Stimulated activated CD4-positive, alpha-beta T cell treated with anti-CD3 and anti-CD28 coated beads, TNF-alpha, amount 100 ng/mL, for 24 hours (primary cell): ENCODE measurements at places on chromosomes 5 and 9.
A peak's percentile ranks its signal among the peaks of the same experiment; 100 is the strongest.

DNA sequence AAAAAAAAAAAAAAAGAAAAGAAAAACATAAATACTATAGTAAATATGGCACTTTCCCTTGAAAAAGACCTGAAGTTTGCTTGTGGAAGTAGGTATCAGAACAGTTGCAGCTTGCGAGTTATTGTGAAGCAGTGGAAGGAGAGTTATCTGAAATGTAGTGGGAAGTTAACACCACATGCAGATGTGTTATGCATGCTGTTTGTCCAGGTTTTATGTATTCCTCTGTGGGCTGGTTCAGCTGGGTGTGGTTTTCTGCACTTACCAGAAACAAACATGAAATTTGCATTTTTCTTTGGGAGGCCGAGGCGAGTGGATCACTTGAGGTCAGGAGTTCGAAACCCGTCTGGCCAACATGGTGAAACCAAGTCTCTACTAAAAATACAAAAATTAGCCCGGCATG is 42.1 kb upstream of the CTNNA1 start:
- DNase-seq = no peak

DNA sequence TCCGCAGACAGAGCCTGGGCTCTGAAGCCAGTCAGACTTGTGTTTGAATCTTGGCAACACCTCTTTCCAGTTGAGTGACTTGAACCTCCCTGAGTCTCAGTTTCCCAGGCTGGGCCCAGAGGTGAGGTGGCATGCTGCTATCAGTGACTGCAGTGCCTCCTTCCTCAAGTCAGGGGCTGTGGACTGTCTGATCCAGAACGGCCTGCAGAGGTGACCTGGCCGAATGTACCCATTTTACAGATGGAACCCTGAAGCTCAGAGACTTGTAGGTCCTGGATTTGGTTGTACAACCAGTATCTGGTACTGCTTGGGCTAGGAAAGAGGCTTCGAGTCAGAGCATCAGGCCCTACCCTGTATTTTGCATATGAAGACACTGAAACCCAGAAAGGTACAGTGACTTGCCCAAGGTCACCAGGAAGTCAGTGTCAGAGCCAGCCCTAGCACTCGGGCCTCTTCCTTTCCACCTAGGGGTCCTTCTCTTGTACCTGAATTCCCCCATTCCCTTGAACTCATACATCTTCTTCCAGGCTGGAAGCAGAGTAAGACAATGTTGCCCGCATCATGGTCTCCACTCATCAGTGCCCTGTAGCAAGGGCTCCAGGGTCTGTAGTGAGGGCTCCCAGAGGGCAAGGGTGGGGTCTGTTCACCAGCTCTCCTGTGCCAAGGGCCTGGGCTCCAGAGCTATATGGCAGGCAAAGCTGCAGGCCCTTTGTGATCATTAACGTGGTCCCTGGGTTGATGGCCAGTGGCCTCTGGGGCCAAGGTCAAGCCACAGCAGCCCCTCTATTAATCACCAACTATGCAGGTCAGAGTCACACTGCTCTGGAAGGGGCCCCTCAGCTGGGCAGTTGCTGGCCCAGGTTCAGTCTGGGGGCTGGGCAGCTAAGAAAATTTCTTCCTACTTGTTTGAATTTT is 28.5 kb downstream of the GSN start:
- DNase-seq = no peak

GRCh38 chr5:123987956-123988355 is 476.0 kb downstream of the CSNK1G3 start:
- no peak for DNase-seq

DNA sequence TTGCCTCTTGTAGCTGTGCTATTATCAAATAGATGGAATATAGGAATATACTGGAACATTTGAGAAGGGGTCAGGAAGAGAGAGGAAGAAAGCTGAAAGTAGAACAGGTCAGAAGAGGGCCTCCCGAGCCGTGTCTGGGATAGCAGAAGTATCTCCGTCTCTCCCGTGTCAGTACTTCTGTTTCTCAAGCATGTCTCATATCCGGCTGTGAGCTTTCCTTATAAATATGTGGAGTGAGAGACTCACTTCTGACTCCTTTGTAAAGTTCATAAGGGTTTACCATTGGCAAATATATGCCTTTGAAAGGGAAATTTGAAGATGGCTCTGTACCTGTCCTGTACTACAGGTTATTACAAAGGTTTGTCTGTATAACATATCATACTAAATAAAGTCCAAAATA is 50.3 kb downstream of the MOCS2 start:
- no peak for DNase-seq

GRCh38 chr5:34898258-34898895 is 16.9 kb downstream of the RAD1 start:
- DNase-seq = peak; percentile 36

DNA sequence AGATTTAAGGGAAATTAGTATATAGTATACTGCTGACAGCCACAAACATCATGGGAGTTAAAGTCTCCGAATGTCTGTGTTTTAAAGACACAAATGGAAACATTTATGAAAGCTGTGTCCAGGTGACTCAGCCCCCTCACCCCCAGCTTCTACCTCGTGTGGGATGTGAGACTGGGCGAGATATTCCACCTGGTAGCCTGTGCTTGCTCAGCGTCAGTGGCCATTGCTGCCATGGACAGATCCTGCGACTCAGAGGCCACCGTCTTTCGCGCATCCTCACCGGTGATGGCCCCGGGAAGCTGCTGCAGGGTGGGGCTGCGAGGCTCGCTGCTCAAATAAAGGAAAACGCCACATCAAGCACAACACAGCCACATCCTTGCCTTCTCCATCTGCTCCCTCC is 31.2 kb upstream of the EXOC3 start:
- peak; percentile 51 for DNase-seq

- DNase-seq = no peak
Observed at GRCh38 chr5:178940569-178941360, at the start of gene ZNF454. Gene ZNF454, plus strand, starts transcription at chr5:178941198. Its CDS starts 1,594 bp downstream, at chr5:178942792.

GRCh38 chr9:86713970-86714369 is 233.3 kb downstream of the GAS1 start:
- no peak for DNase-seq

DNA sequence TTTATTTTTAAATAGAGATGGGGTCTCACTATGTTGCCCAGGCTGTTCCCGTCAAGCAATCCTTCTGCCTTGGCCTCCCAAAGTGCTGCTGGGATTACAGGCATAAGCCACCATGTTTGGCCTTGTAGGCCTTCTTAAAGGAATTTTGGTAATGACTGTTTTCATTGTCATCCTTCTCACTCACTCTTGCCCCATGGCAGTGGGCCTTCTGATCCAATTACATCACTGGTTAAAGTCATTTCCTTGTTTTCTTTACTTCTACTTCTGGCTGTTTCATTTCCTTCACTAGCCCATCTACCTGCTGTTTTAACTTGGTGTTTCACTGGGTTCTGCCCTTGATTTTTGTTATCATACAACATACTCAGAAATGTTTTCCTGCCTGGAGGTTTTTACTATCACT is 20.1 kb upstream of the NIM1K start:
- no peak for DNase-seq

- DNase-seq = no peak
Observed at GRCh38 chr9:29211003-29211579, 1637.8 kb upstream of the C9orf72 start.

DNA sequence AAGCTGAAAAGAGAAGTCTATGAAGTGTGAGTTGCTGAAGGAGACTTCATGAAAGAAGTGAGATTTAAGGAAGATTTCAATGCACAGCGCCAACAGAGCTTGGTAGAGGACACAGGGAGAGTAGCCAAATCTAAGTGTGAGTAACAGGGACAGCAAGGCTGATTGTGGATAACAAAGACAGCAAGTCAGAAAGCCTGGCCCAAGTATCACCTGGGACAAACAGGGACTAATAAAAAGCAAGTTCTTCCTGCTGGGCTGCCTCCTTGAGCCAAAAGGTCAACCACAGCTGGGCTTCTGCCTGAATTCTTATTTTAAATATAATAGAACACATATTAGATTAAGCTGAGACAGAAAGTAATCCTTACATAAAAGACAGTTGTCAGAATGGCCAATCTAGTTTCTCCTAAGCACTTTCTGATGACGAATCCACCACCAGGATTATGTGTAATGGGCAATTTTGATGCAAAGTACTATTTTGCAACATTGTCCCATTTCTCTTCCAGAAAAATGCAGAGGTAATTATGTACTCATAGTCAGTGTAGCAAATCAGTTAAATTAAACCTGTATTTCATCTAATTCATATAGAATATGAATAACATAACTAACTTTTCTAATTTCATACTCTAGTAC is 73.8 kb downstream of the MAPKAP1 start:
- DNase-seq = no peak

DNA sequence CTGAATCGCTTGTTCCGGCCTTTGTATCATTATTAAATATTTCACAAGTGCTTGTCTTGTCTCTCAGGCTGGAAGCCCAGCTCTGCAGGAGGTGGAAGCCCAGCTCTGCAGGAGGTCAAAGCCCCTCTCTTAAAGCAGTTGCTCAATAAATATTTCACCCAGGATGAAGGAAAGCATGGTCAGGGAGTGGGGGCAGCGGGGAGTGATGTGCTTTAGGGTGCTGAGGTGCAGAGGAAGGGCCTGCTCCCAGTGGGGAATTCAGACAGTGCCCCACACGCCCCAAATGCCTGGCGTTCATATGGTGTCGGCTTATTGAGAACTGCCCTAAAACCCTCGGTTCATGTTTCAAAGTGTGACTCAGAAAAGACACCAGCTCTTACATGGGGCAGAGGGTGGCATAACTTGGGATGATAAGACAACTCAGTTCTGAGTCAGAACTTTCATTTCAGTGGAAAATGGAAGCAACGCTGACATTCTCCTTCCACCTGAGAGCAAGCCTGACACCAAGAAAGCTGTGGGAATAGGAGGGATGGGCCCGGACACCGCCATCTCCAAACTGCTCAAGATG is 114.3 kb upstream of the DAP start:
- no peak for DNase-seq

- DNase-seq = no peak
Observed at GRCh38 chr5:178429156-178429468, 161.1 kb downstream of the COL23A1 start.

DNA sequence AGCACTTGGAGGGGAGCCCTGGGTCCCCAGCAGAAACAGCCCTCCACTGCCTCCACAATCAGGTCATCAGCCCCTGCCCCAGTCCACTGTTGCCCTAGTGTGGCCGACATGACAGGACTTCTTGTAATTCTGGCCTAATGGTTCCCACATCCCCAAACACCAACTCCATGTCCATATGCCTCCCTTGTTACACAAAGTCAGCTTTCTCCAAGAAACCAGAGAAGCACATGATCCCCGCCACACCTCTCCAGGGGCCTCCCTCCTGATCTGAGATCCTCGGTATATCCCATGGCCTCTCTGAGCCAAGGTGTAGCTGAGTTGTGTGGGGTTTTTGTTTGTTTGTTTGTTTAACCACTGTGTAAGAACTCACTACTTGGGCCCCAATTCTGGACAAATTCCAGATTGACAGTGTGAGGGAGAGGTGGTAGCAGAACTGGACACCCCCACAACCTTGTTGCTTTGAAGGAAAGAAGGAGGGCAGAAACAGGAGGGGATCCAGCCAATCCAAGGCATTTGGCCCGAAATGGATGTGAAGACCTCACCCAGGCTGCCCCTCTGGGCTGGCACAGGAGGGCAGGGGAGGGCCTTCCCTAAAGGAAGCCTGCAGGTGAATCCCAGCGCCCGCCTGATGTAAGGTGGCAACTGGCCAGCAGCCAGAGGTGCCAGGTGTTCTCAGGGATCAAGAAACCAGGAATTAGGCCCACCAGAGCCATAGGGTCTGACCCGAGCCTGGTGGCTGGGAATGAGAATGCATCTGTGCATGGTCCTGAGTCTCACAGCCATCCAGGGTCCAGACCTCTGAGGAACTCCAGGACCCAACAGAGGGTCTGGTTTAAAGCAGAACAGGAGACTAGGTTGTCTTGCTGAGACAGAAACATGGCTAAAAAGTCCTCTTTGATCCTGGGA is 13.4 kb downstream of the IRF1 start:
- no peak for DNase-seq

DNA sequence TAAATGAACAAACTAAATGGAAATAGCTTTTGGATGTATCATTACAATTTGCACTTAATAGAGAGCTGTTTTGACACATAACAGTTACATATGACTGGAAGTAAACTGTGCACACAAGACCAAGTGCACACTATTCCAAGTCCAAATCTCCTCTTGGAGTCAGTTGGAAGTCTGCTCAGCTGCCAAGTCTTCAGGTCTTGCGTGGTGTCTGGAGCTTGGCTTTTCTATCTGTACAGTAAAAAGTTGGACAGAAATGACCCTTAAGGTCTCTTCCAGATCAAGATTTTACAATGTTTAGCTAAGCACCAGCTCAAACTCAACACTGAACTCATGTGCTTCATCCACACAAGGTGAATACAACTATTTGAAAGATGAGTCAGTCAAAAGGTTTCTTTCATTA is 456.9 kb downstream of the RASEF start:
- no peak for DNase-seq

DNA sequence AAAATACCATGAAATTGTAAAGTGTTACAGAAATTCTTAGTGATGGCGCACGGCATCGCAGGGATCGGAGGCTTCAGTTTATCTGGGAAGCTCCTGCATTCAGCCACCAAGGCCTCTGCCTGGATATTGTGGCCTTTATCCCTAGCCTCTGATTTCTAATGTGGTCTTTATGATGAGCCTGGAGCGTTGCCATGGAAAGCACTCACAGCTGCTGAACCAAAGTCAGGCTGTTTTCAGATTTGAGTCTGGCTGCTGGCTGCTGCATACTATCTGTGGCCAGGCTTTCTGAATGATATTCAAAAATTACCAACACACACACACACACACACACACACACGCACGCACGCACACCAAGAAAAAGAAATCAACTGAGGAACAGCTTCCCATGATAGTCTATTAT is 101.1 kb upstream of the ZNF366 start:
- DNase-seq = no peak

DNA sequence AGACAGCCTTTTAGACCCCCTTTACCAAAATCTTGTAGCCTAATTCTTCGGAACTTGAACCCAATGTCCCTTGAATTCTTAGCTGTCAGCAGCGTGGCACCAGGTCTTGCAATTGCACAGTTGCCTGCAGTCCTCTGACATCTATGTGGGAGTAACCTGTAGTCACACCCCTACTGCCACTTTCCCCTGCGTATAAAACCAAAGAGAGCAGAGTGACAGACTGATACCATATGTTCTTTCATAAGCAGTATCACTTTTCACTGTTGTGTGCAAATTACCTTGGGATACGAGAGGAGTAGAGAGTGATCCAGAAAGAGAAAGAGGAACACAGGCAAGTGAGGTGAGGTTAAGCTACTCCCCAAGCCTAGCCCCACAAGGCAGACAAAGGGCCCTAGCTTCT is 364.3 kb upstream of the ADAMTSL1 start:
- no peak for DNase-seq

DNA sequence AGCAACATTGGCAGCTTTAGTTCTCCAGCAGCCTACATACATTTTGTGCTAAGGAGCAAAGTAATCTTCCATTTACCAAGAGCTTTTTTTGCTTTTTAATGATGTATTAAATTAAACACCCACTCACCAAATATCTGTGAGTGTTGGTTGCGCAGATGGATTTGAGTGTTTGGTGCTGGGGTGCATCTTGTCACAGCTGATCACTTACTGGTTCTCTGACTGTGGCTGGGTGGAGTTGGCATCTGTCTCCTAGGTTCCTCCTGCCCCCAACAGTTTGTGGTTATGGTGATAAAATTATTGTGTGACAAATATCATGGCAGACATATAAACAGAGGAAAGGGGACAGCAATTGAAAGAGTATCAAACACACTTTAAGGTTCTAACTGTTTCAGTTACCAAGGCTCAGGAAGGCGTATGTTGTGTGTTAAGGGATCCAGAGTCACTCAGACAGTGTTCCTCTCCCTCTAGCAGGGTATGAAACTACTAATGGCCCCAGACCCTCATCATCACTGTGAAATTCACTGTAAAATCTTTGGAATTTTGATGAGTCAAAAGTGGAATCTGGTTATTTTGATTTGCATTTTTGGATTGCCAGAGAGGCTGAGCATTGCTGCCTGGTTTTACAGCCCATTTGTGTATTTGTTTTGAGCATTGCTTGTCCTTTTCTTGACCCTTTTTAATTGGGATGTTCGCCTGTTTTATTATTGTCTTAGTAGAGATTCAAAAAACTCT is 81.7 kb downstream of the PDE8B start:
- no peak for DNase-seq
